ENCODE measurements at places on chromosomes 1 and 21. TPM values are rescaled to one million over a fixed set of nuclear protein-coding genes. Genes with fewer than 3 reads are reported as not detected.

LENEP gene
- 0.40 TPM for total RNA-seq

TSSK3 gene
- total RNA-seq, result not detected

SNX27 gene
- total RNA-seq, result 10.0 TPM

TSTD1 gene
- total RNA-seq, result 7.1 TPM

NVL gene
- 18.7 TPM for total RNA-seq

VASH2 gene
- under 0.01 TPM for total RNA-seq

VSIG8 gene
- not detected for total RNA-seq

PPFIA4 gene
- under 0.01 TPM for total RNA-seq

CAMSAP2 gene
- 26.0 TPM for total RNA-seq

S100A8 gene
- total RNA-seq, result not detected

CD247 gene
- not detected for total RNA-seq

ARPC5 gene
- total RNA-seq, result 144 TPM

KCNC4 gene
- total RNA-seq, result 0.44 TPM

FOXD2 gene
- under 0.01 TPM for total RNA-seq

SYT11 gene
- 15.5 TPM for total RNA-seq

SH2D5 gene
- total RNA-seq, result 0.20 TPM

ACTL8 gene
- not detected for total RNA-seq

F3 gene
- 1.4 TPM for total RNA-seq

MYCL gene
- 0.44 TPM for total RNA-seq

ITLN1 gene
- not detected for total RNA-seq

TMEM69 gene
- total RNA-seq, result 13.1 TPM

SPRR2E gene
- total RNA-seq, result not detected

KRTAP12-3 gene
- total RNA-seq, result not detected

TP73 gene
- total RNA-seq, result not detected

TTC34 gene
- total RNA-seq, result under 0.01 TPM

EXO1 gene
- total RNA-seq, result 4.8 TPM

CFAP107 gene
- not detected for total RNA-seq

SESN2 gene
- 5.0 TPM for total RNA-seq

INPP5B gene
- 20.6 TPM for total RNA-seq

OLFML2B gene
- total RNA-seq, result 0.22 TPM

C1orf52 gene
- 17.5 TPM for total RNA-seq

DNAI4 gene
- total RNA-seq, result 6.0 TPM

KRTAP19-3 gene
- total RNA-seq, result not detected

FALEC gene
- not detected for total RNA-seq

FNDC5 gene
- total RNA-seq, result 0.44 TPM

SLAMF9 gene
- not detected for total RNA-seq

S100A2 gene
- 0.79 TPM for total RNA-seq

FCER1A gene
- total RNA-seq, result not detected

TESK2 gene
- total RNA-seq, result 3.3 TPM

RSPH1 gene
- not detected for total RNA-seq

OR14K1 gene
- total RNA-seq, result not detected

EXTL1 gene
- under 0.01 TPM for total RNA-seq

WLS gene
- 47.9 TPM for total RNA-seq

NBPF20 gene
- total RNA-seq, result 1.8 TPM

PDZK1IP1 gene
- total RNA-seq, result not detected

ANGPTL1 gene
- total RNA-seq, result 0.22 TPM

C1orf74 gene
- total RNA-seq, result 1.4 TPM

PCAT6 gene
- total RNA-seq, result not detected

ZSWIM5 gene
- 4.8 TPM for total RNA-seq

FGR gene
- total RNA-seq, result 0.20 TPM

NECTIN4 gene
- total RNA-seq, result not detected

FMO2 gene
- 0.20 TPM for total RNA-seq

BPNT1 gene
- 28.6 TPM for total RNA-seq

GPR153 gene
- 1.7 TPM for total RNA-seq

Data from lung microvascular endothelial cell (primary cell).